ENCODE measurements at places on chromosomes 12 and 14.
A peak's percentile ranks its signal among the peaks of the same experiment; 100 is the strongest.

GRCh38 chr12:24743941-24744793, 204.7 kb downstream of the BCAT1 start:
- no peak overlapping the region for H3K4me3 ChIP-seq
- H3K4me1 ChIP-seq = peaks cover 17% of the 10 kb centered on the region
- H3K27ac ChIP-seq = no peak overlapping the region
- H3K36me3 ChIP-seq = no peaks in the 10 kb centered on the region

DNA sequence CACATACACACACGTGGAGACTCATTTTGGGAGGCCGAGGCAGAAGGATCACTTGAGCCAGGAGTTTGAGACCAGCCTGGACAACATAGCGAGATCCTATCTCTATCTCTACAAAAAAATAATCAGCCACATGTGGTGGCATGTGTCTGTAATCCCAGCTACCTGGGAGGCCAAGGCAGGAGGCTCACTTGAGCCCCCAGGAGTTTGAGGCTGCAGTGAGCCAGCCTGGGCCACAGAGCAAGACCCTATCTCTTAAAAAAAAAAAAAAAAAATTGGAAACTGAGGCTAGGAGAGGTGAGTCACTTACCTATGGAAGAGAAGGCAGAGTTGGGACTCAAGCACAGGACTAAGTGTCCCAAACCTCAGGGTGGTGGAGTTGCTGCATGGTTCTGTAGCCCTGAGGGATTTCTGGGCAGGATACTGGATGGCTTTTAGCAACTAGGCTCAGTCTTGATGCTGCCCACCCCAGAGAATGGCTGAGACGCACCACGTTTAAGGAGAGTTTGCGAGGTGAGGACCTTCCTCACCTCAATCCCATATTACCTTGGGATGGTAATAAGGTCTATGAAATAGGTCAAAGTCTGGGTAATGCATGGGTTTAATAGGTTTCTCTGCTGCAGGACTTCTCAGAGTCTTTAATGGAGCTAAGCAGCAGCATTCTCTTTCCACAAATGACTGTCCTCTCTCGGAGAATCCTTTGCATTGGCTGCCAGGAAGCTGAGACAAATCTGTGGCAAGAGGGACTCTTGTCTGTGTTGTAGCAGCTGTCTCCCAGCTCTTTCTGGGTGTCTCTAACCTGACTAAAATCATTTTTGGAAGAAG, 35.6 kb downstream of the SH2B3 start:
- H3K27ac ChIP-seq = no peak overlapping the region
- H3K4me3 ChIP-seq = no peak overlapping the region
- H3K36me3 ChIP-seq = no peaks in the 10 kb centered on the region

DNA sequence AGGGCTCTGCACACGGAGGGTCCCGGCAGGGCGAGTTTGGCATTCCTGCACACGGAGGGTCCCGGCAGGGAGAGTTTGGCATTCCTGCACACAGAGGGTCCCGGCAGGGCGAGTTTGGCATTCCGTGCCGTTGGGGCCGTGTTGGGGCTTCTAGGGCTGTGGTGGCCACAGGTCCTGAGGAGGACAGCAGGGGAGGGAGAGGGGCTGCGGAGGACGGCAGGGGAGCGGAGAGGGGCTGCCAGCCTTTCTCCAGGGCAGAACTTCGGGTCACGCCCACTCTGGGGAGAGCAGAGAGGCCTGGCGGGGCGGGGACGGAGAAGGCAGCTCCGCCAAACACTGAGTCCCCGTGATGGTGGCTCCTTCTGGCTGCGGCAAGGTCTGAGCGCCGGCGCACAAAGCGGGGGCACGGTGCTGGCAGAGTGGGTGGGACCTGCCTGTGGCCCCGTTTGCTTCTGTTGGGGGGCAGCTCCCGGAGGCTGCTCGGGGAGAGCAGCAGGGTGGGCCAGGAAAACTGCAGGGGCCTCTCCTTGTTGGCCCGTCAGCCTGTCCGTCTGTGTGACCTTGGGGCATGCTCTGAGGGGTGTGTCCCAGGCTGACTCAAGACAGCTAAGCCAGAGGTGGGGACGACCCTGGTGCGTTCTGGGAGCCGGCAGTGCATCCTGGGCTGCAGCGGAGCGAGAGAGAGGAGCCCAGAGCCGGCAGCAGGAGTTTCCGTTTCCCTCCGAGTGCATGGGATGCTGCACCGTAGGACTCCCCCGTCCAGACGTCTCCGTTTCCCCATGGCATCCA, 60.2 kb downstream of the LRCOL1 start:
- DNase-seq = peak; percentile 82
- H3K27me3 ChIP-seq = peaks cover 96% of the 10 kb centered on the region
- peak overlapping the region; percentile 45 for H3K4me3 ChIP-seq
- no peak overlapping the region for H3K27ac ChIP-seq
- H3K4me1 ChIP-seq = peaks cover 21% of the 10 kb centered on the region

- DNase-seq = no peak
- H3K36me3 ChIP-seq = no peaks in the 10 kb centered on the region
- no peak overlapping the region for H3K4me3 ChIP-seq
- H3K27me3 ChIP-seq = no peaks in the 10 kb centered on the region
- H3K4me1 ChIP-seq = no peaks in the 10 kb centered on the region
Observed at GRCh38 chr14:40317690-40318089, 885.5 kb upstream of the FBXO33 start.

GRCh38 chr12:130880411-130880885, 8.6 kb downstream of the RAN start:
- no peak overlapping the region for H3K4me3 ChIP-seq
- peaks cover 14% of the 10 kb centered on the region for H3K36me3 ChIP-seq
- H3K27me3 ChIP-seq = no peaks in the 10 kb centered on the region
- no peak overlapping the region for H3K27ac ChIP-seq

- no peaks in the 10 kb centered on the region for H3K36me3 ChIP-seq
- peaks cover 26% of the 10 kb centered on the region for H3K4me1 ChIP-seq
- DNase-seq = peak; percentile 78
- H3K4me3 ChIP-seq = no peak overlapping the region
- H3K27ac ChIP-seq = no peak overlapping the region
Observed at GRCh38 chr14:104132981-104133380, 5.4 kb upstream of the KIF26A start.

- no peak overlapping the region for H3K27ac ChIP-seq
- no peaks in the 10 kb centered on the region for H3K27me3 ChIP-seq
- no peaks in the 10 kb centered on the region for H3K36me3 ChIP-seq
- no peaks in the 10 kb centered on the region for H3K4me1 ChIP-seq
- no peak overlapping the region for H3K4me3 ChIP-seq
Observed at GRCh38 chr12:49046129-49046895, 14.3 kb downstream of the KMT2D start.

GRCh38 chr12:56995930-56996496, 10.3 kb downstream of the ZBTB39 start:
- no peak overlapping the region for H3K27ac ChIP-seq
- H3K36me3 ChIP-seq = peaks cover 8% of the 10 kb centered on the region
- H3K4me3 ChIP-seq = no peak overlapping the region
- H3K4me1 ChIP-seq = no peaks in the 10 kb centered on the region

GRCh38 chr12:11758510-11759493, 109.3 kb downstream of the ETV6 start:
- H3K27me3 ChIP-seq = no peaks in the 10 kb centered on the region
- peak; percentile 56 for DNase-seq
- H3K4me3 ChIP-seq = no peak overlapping the region
- peaks cover 32% of the 10 kb centered on the region for H3K4me1 ChIP-seq

DNA sequence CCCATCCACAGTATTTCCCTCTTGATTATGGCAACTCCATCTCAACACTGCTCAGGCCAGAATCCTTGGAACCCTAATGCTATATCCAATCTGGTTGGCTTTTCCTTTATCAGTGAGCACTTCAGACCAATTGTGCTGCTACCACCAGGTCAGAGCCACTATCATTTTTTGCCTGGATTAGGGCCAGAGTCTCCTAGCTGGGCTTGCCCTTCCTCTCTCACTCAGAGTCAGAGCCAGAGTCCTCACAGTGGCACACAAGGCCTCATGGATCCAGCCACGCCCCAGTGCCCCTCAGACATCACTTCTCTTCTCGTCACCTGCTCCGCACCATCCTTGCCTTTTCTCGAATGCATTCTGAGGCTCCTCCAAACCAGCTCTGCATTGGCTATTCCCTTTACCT, 211.1 kb downstream of the ANO6 start:
- H3K27me3 ChIP-seq = no peaks in the 10 kb centered on the region

- peaks cover 2% of the 10 kb centered on the region for H3K4me1 ChIP-seq
- H3K36me3 ChIP-seq = no peaks in the 10 kb centered on the region
- H3K27me3 ChIP-seq = no peaks in the 10 kb centered on the region
- H3K4me3 ChIP-seq = no peak overlapping the region
- H3K27ac ChIP-seq = no peak overlapping the region
- no peak for DNase-seq
Observed at GRCh38 chr12:67590149-67590790, 58.3 kb upstream of the DYRK2 start.

GRCh38 chr14:69204753-69205152, 13.5 kb downstream of the EXD2 start:
- H3K4me1 ChIP-seq = no peaks in the 10 kb centered on the region
- no peaks in the 10 kb centered on the region for H3K27me3 ChIP-seq
- H3K36me3 ChIP-seq = no peaks in the 10 kb centered on the region
- H3K4me3 ChIP-seq = no peak overlapping the region

- H3K27ac ChIP-seq = no peak overlapping the region
- H3K4me1 ChIP-seq = peaks cover 3% of the 10 kb centered on the region
- no peaks in the 10 kb centered on the region for H3K27me3 ChIP-seq
- no peak overlapping the region for H3K4me3 ChIP-seq
- H3K36me3 ChIP-seq = no peaks in the 10 kb centered on the region
Observed at GRCh38 chr14:40119321-40119720, 687.1 kb upstream of the FBXO33 start.

DNA sequence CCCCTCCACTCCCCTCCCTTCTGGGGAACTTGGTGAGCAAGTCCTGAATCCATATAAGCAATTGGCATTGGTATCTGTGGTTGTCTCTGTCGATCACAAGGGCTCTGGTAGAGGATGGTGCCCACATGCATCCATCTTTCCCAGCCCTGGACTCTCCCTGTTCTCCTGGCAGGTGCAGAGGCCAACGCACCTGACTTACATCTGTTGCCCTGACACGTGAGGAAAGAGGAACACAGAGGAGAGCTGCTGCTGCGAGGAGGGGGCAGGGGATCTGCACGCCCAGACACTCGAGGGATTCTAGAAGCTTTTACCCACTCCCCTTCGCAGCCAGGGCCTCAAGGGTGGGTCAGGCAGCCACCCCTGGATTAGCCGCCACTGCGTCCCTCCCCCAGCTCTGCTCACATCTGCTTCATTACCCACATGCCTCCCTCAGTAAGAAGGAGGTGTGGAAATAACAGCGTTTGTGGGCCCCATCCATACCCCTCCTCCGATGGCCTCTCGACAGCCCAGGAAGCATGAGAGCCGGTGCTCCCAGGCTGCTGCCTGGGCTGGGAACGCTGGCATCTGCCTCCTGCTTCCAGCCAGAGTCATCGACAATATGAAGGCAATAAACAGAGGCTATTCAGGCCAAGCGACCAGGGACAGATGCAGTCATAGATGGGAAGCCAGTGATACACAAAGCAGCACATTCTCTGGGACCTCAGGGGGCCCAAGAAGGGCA, 56.5 kb downstream of the KDM2B start:
- no peaks in the 10 kb centered on the region for H3K27me3 ChIP-seq
- H3K4me1 ChIP-seq = peaks cover 11% of the 10 kb centered on the region
- no peaks in the 10 kb centered on the region for H3K36me3 ChIP-seq
- peak overlapping the region; percentile 77 for H3K27ac ChIP-seq

- H3K27ac ChIP-seq = no peak overlapping the region
- no peaks in the 10 kb centered on the region for H3K4me1 ChIP-seq
- DNase-seq = no peak
- no peak overlapping the region for H3K4me3 ChIP-seq
- no peaks in the 10 kb centered on the region for H3K36me3 ChIP-seq
Observed at GRCh38 chr12:1425396-1425729, 169.0 kb downstream of the FBXL14 start.

DNA sequence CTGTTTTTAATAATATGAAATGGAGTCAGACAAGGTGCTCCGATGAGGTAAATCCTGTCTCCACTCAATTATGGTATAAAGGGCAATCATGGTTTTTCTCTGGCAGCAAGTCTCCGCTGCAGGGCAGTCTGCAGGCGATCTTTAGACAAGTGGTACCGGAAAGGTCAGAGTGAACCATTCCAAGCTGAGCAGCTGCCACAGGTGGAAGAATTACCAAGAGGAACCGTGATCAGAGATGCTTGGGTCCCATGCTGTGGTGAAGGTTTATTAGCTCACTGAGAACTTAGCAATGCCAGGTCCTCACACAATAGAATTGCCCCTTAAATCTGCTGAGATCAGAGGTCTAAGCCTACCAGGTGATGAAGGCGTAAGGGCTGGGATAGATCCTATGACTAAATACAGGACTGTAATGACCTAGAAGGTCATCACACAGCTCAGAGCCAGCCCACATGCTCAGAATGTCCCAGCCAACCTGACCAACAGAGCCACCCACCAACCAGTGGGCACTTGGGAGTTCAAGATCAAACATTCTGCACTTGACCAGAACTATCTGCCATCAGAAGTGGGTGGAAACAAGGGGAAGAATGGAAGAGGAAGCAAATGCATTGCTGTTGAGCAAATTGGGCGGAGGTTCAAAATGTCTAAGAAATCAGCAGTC, 175.2 kb upstream of the BCL2L14 start:
- H3K4me3 ChIP-seq = no peak overlapping the region
- H3K4me1 ChIP-seq = peaks cover 29% of the 10 kb centered on the region
- H3K27ac ChIP-seq = no peak overlapping the region
- H3K27me3 ChIP-seq = no peaks in the 10 kb centered on the region
- no peaks in the 10 kb centered on the region for H3K36me3 ChIP-seq

- H3K4me1 ChIP-seq = peaks cover 7% of the 10 kb centered on the region
- H3K4me3 ChIP-seq = no peak overlapping the region
- no peak for DNase-seq
- H3K27ac ChIP-seq = peak overlapping the region; percentile 35
Observed at GRCh38 chr12:110543252-110543959, 39.7 kb downstream of the PPTC7 start.

DNA sequence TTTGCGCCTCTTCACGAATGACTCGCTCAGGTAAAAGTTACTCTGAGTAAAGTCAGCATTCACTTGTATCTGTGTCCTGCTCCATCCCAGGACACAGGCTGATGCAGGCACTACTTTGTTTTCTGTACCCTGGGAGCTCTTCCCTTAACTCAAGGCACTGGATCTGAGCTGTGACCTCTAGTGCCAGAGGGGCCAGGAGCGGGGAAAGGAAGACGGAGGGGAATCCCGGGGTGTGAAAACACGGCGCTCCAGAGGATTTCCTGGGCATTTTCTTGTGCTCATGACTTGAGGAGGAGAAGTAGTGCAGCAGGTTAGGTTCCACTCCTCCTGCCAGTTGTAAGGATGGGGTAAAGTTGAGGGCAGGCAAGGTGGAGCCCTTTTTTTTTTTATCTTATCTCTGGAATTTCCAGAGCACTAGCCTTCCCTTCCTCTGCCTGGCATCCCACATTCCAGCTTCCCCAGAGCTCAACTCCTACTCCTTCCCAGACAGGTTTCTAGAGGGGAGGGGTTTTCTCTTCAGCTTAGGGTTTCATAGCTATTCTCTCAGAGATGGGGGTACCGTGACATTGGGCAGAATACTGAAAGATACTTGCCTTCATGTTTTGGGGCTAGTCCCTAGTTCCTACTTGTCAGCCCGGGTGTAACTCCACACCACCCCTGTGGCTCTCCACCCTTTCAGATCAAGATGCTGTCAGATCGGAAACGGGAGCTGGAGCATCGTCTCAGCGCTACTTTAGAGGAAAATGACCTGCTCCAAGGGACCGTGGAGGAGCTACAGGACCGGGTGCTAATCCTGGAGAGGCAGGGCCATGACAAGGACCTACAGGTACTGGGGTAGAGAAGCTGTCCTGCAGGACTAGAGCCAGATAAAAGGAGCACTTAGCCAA, 52.3 kb downstream of the RAB35 start:
- peaks cover 17% of the 10 kb centered on the region for H3K4me1 ChIP-seq
- H3K27me3 ChIP-seq = no peaks in the 10 kb centered on the region
- no peak overlapping the region for H3K27ac ChIP-seq
- H3K36me3 ChIP-seq = no peaks in the 10 kb centered on the region

GRCh38 chr12:96878704-96879103, 28.4 kb upstream of the NEDD1 start:
- no peak for DNase-seq
- peaks cover 17% of the 10 kb centered on the region for H3K4me1 ChIP-seq
- H3K27ac ChIP-seq = no peak overlapping the region
- no peaks in the 10 kb centered on the region for H3K36me3 ChIP-seq
- H3K27me3 ChIP-seq = no peaks in the 10 kb centered on the region
- H3K4me3 ChIP-seq = no peak overlapping the region

Data from neural progenitor cell (in vitro differentiated cells).